ENCODE measurements at places on chromosomes 1 and 21.

GRCh38 chr1:235923466-235924021 lies 56.8 kb upstream of the LYST start:
- no peak for DNase-seq

- DNase-seq: no peak
Observed at GRCh38 chr1:185966471-185966870, 232.3 kb downstream of the HMCN1 start.

GRCh38 chr1:44242746-44243145 lies 29.5 kb downstream of the DMAP1 start:
- no peak for DNase-seq

DNA sequence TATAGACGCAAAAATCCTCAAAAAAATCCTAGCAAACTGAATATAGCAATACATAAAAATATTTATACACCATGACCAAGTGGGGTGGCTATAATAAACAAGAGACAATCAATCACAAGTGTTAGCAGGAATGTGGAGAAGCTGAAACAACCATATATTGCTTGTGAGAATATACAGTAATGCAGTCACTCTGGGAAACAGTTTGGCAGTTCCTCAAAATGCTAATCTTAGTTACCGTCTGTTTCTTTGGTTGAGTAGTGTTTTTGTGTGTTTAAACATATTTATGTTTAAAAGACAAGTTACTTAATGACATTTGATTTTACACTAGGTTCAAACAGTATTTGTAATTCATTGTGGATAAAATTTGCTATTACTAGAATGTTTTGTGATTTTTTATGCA lies 792.0 kb downstream of the LTN1 start:
- DNase-seq: no peak

DNA sequence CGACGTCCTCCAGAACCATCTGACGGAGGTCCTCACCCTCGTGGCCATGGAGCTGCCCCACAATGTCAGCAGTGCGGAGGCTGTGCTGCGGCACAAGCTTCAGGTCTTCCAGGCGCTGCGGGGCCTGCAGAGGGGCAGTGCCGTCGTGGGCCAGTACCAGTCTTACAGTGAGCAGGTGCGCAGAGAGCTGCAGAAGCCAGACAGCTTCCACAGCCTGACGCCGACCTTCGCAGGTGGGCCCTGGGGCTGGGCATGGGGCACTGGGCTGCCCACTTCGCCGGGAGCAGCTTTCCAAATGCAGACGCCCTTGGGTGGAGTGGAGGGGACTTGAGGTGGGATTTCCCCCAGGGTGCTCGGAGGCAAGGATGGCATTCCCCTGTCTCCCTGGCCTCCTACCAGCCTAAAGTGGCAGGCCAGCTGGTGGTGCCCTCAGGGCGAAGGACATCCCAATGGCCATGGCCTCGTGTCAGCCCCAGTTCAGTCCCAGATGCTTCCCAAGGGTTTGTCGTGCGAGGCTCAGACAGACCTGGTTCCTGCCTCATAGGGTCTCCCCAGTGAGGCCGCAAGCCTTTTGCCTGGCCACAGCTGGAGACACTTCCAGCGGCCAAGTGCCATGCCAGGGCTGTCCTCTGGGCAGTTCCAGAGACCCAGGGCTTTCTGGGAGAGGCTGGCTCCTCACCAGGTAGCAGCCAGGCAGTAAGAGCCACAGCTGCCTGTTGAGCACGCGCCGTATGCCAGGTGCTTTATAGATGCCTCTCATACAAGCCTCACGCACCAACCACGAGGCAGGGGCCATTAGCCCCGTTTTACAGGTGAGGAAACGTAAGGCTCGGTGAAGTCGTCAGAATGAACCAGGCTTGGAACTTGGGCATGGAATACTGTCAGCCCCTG lies 27.8 kb downstream of the H6PD start:
- no peak for DNase-seq

- DNase-seq: no peak
Observed at GRCh38 chr1:2646837-2647236, 14.0 kb upstream of the MMEL1 start.

GRCh38 chr1:110610696-110611286 lies 4.6 kb upstream of the KCNA2 start:
- no peak for DNase-seq

GRCh38 chr1:223037845-223038244 lies 105.2 kb downstream of the TLR5 start:
- DNase-seq: no peak

- DNase-seq: no peak
Observed at GRCh38 chr21:30206551-30207251, 9.2 kb downstream of the CLDN8 start.

GRCh38 chr1:9867408-9868243 lies 42.4 kb downstream of the CTNNBIP1 start:
- DNase-seq: peak; percentile 47

- no peak for DNase-seq
Observed at GRCh38 chr1:90325168-90325567, 330.3 kb downstream of the ZNF326 start.

GRCh38 chr1:93672069-93672468 lies 9.6 kb downstream of the BCAR3 start:
- DNase-seq: no peak

GRCh38 chr1:246214708-246215509 lies 292.2 kb downstream of the SMYD3 start:
- DNase-seq: no peak

- DNase-seq: no peak
Observed at GRCh38 chr1:235783148-235783776, 83.4 kb downstream of the LYST start.

GRCh38 chr1:116243333-116244054 lies 129.6 kb upstream of the ATP1A1 start:
- no peak for DNase-seq

GRCh38 chr1:87903242-87903641 lies 574.6 kb downstream of the LMO4 start:
- no peak for DNase-seq

- DNase-seq: no peak
Observed at GRCh38 chr1:2867861-2868260, 66.4 kb upstream of the TTC34 start.

GRCh38 chr1:230858236-230858820 lies 10.0 kb downstream of the C1orf198 start:
- DNase-seq: no peak

GRCh38 chr1:55204997-55205396 lies 10.2 kb downstream of the USP24 start:
- DNase-seq: no peak

DNA sequence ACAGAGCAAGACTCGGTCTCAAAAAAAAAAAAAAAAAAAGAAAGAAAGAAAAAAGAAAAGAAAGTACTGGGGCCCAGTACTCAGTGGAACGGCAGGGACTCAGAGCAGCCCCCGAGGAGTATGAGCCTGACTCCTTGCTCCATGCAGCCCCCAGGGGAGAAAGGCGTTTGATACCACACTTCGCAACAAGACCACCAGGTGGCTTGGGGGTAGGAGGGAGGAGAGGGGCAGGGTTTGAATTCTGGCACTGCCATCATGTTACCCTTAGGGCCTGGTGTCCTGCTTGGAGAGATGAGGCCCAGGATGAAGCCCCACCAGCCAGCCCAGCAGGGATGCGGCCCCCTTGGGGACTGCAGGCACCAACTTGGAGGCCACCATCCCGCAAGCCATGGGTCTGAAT lies 321.3 kb upstream of the VAMP3 start:
- no peak for DNase-seq

DNA sequence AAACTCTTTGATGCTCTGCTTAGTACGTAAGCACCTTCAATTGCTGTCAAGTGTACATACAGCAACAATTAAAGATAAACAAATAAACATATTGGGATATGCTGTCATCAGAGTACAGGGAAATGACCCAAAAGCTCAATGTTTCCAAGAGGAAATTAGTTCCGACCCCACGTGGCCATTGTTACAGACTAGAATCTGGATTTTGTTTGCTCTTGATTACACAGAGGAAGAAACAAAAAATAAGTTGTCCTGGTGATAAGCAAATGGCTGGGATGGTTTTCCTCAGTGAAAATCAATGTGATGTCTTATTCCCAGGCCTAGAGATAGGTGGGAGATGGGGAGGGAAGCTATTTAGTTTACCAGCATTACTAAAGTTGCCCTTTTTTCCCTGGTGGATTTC lies 113.0 kb upstream of the UBE2U start:
- no peak for DNase-seq

- DNase-seq: no peak
Observed at GRCh38 chr1:32234792-32235191, 12.2 kb upstream of the FAM167B start.

DNA sequence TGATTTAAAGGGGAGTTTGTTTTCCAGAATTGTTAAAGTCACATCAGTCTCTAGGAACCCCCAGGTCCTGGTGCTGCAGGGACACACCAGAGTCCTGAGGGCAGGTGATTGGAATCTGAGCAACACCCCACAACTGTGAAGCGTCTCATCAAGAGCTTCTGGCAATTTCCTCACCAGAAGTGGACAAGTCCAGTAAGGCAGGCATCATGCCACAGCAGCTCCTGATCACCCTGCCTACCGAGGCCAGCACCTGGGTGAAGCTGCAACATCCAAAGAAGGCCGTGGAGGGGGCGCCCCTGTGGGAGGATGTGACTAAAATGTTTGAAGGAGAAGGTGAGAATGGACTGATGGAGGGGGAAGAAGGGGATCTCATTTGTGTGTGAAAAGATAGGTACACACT lies 2.1 kb downstream of the ZFP69 start:
- no peak for DNase-seq

- no peak for DNase-seq
Observed at GRCh38 chr1:996851-997712, 2.8 kb downstream of the HES4 start.

GRCh38 chr21:31760931-31761330 lies 29.0 kb upstream of the SCAF4 start:
- no peak for DNase-seq

DNA sequence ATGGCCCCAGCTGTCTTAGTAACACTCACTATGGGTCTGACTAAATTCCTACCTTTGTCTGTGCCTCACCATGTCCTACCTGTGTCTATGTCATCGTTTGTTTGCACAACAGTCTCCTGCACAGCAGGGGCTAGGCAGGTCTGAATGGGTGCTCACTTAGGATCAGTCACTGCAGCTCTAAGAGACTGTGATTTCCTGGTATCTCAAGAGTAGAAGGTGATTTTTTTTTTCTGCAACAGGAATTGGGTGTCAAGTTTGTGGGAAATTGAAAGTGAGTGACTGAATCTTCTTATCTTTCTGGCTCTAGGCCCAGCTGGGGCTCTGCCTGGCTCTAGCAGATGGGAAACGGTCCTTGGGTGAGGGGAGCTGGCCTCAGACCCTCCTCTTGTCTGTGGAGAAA lies 46.4 kb upstream of the TRABD2B start:
- DNase-seq: no peak

- no peak for DNase-seq
Observed at GRCh38 chr1:76239470-76239918, 164.9 kb downstream of the ST6GALNAC3 start.

DNA sequence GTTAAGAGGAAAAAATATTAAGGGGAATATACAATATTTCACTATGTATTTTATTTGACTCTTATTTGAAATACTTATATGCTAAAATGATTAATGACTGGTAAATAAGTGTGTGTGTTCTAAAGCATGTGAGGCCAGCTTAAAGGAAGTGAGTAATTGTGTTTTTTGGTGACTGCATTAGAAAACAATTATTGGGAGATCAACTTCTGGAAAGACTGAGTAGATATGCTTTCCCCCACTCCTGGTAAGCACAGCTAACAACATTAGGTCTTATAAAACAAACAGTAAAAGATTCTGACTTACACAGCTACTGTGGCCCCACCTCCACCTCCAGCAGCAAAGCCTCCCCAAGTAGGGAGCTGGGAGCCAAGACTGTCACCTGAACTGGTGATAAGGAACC lies 403.0 kb downstream of the SRGAP2C start:
- no peak for DNase-seq

GRCh38 chr1:2322065-2322571 lies 69.2 kb downstream of the MORN1 start:
- no peak for DNase-seq

- no peak for DNase-seq
Observed at GRCh38 chr1:239505094-239505493, 118.7 kb downstream of the CHRM3 start.

DNA sequence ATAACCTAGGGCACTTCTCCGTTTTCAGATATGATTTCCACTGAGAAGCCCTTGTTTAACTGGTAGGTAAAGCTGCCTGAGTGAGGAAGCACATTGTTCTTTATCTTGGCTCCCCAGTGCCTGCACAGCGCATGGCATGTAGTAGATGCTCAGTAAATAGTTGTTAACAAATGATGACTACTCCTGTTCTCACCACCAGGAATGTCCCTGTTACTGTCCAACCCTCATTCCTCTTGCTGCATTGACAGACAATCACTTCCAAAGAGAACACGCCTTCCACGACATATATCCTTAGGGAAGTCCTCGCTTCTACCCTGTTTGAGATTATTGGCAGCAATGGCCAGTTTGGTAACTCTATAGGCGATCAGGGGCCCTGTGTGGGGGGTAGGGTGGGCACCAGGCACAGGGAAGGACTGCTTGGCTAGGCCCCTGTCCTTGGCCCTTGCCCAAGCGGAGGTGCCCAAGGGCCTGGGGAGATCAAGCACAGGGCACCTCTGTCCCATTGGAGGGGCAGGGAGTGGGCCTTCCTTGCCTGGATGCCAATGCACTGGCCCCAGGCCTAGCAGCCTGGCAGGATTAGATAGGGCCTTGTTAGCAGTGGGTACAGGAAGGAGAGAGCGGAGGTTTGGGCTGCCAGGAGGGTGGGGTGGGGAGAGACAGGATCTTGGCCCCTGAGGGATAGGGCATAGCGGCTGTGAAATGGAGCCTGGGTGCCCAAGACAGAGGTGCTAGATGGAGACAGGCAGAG lies 10.2 kb downstream of the NES start:
- no peak for DNase-seq

GRCh38 chr1:168476588-168477385 lies 67.0 kb downstream of the XCL2 start:
- no peak for DNase-seq

- no peak for DNase-seq
Observed at GRCh38 chr21:41632748-41633475, 125.0 kb upstream of the TMPRSS2 start.

DNA sequence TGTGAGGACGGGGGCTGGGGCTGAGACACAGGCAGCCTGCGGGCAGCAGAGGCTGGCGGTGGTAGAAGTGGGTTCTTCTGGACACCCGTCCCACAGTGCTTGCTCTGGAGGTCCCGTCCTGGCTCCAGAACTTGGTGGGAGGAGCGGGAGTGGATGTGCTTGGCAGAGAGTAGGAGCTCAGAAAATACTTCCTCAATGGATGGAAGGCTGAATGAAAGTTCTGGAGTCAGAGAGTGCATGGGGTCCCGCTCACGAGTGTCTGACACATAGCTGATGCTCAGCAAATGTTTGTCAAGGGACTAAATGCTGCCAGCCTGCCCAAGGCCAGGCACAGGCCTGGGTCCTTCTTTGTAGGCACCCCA lies 13.4 kb upstream of the NES start:
- no peak for DNase-seq

All from esophagus squamous epithelium (tissue), 5 donors.